ENCODE measurements at places on chromosomes 5 and 9. TPM values are rescaled to one million over a fixed set of nuclear protein-coding genes. Genes with fewer than 3 reads are reported as not detected.

Gene ANKRD18A
- not detected for total RNA-seq

Gene GPR150
- 0.40 TPM for total RNA-seq

Gene CLPTM1L
- total RNA-seq = 341 TPM

Gene PCDHGB3
- 8.1 TPM for total RNA-seq

Gene EPB41L4B
- total RNA-seq = 0.39 TPM

Gene SOHLH1
- not detected for total RNA-seq

Gene PTPN3
- 7.2 TPM for total RNA-seq

Gene GFI1B
- not detected for total RNA-seq

Gene DEPDC1B
- 0.63 TPM for total RNA-seq

Gene TNFAIP8
- 35.5 TPM for total RNA-seq

Gene SPINK4
- 0.91 TPM for total RNA-seq

Gene DOCK2
- 1.5 TPM for total RNA-seq

Gene PAEP
- total RNA-seq = not detected

Measured in smooth muscle cell of the pulmonary artery (primary cell).